Vagina (tissue), 2 donors: ENCODE measurements at places on chromosomes 4 and X.

GRCh38 chr4:6695660-6696610 is 2.3 kb downstream of the S100P start:
- peak overlapping the region; percentile 55 for H3K27ac ChIP-seq
- no peaks in the 10 kb centered on the region for H3K27me3 ChIP-seq
- no peak overlapping the region for H3K4me3 ChIP-seq
- H3K36me3 ChIP-seq, result no peaks in the 10 kb centered on the region
- H3K4me1 ChIP-seq, result peaks cover 50% of the 10 kb centered on the region
- DNase-seq, result no peak

GRCh38 chr4:147731580-147732517 is at the start of gene ARHGAP10:
TSS of gene ARHGAP10 (plus strand) at chr4:147732088. CDS start at chr4:147732302, 214 bp downstream.
- H3K27ac ChIP-seq, result peak within 1 kb of the TSS; percentile 96
- H3K4me1 ChIP-seq, result peaks cover 31% of the 10 kb centered on the region
- H3K36me3 ChIP-seq, result no peaks in the 10 kb centered on the region
- H3K27me3 ChIP-seq, result no peaks in the 10 kb centered on the region
- peak within 1 kb of the TSS; percentile 88 for H3K4me3 ChIP-seq
- no peak for DNase-seq

- H3K4me1 ChIP-seq, result peaks cover 39% of the 10 kb centered on the region
- DNase-seq, result no peak
- H3K4me3 ChIP-seq, result no peak overlapping the region
Measured at GRCh38 chrX:71543316-71543715, 10.4 kb downstream of the OGT start.

DNA sequence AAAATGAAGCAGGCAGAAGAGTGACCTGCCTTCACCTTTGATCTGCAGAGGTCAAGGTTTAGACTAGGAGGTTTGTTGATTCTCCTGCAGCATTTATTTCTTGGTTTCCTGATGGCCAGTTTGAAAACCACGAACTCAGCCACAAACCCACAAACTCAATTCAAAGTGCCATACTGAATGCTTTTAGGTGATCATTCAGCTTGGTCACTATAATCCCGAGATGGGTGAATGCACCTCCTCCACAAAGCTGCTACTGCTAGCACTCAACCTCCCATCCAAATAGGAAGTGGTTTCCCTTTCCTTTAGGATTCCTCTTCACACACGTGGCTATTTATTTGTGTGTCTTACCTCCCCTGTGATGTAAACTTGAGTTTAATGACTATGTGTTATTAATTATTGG is 225.2 kb downstream of the MID1 start:
- no peaks in the 10 kb centered on the region for H3K27me3 ChIP-seq
- H3K4me3 ChIP-seq, result no peak overlapping the region
- no peak overlapping the region for H3K27ac ChIP-seq

GRCh38 chr4:77881460-77882295 is 19.0 kb downstream of the MRPL1 start:
- peaks cover 7% of the 10 kb centered on the region for H3K4me1 ChIP-seq
- no peak overlapping the region for H3K27ac ChIP-seq
- H3K36me3 ChIP-seq, result peaks cover 21% of the 10 kb centered on the region

- H3K27ac ChIP-seq, result no peak overlapping the region
- H3K4me1 ChIP-seq, result no peaks in the 10 kb centered on the region
- no peak overlapping the region for H3K4me3 ChIP-seq
- H3K27me3 ChIP-seq, result no peaks in the 10 kb centered on the region
- DNase-seq, result no peak
- H3K36me3 ChIP-seq, result peaks cover 9% of the 10 kb centered on the region
Measured at GRCh38 chr4:105280338-105281123, 133.9 kb downstream of the TET2 start.

DNA sequence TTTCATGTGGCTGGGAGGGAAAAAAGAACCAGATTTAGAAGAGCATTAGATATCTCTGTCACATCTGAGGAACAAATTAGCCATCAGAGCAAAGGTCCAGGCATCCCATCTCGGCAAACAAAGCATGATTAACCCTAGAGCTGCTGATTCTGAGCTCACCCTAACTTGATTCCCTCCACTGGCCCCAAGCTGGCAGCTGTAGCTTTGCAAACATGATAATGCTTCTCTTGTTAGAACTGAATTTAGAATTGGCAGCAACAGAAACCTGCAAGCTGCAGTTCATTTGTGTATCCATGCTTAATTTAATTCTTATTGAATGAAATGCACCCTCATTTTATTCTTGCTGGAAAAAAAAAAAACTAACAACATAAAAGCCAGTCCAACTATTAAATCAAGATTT is 289.2 kb downstream of the IL1RAPL1 start:
- DNase-seq, result no peak
- H3K4me1 ChIP-seq, result no peaks in the 10 kb centered on the region
- no peak overlapping the region for H3K4me3 ChIP-seq

DNA sequence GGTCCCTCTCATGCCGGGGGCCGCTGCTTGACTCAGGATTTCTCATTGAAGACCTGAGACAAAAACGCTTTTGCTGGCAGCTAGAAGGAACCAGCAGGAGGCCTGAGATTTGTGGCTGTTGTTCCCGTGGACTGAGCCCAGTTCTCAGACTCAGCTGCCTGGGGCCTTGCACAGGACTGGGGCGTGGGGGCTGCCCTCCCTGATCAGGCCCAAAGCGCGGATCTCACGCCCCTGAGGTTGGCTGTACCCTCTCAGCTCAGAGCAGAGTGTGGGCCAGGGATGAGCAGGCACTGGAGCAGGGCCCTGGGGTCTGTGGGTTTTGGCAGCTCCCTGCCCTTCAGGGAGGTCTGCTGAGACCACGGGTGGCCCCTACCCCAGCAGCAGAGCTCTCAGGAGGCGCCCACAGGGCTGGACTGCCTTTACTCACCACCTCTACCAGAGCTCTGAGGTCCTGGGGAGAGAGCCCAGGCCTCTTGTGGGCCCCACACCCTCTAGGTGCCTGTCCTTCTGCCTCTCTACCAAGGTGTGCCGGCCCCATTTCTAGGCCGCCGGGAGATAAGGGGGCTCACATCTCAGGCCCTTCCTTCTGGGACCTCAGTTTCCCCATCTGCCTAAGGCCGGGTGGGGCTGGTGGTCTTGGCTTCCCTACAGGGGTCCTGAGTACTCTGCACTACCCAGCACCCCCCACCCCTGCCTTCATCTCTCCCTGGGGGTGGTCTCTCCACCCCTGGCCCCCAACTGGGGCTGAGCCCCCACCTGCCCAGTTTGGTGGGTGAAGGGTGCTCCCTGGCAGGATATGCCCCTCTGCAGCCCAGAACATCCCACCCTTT is 5.6 kb downstream of the MSANTD1 start:
- no peaks in the 10 kb centered on the region for H3K4me1 ChIP-seq
- no peaks in the 10 kb centered on the region for H3K27me3 ChIP-seq
- no peak overlapping the region for H3K27ac ChIP-seq
- no peak for DNase-seq

DNA sequence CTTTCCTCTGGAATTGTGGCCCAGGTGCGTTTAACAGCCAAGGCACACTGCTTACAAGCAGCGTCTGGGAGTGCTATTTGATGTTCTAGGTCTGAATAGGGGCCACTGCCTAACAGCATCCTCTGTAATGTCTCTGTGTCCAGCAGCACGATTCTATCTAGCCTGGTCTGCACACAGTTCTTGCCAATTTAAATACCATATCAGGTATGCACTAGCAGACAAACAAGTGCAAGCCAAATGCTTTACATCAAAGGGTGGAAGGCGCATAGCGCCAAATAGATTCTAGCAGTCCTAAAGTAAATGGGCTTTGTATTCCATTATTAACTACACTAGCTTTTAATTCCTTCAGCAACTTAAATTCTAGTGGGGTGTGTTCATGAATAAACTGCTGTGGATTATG is 15.8 kb upstream of the UGDH start:
- DNase-seq, result no peak
- H3K4me1 ChIP-seq, result peaks cover 11% of the 10 kb centered on the region
- no peaks in the 10 kb centered on the region for H3K27me3 ChIP-seq
- no peak overlapping the region for H3K27ac ChIP-seq
- H3K36me3 ChIP-seq, result no peaks in the 10 kb centered on the region

GRCh38 chrX:112668476-112669409 is 11.0 kb downstream of the LHFPL1 start:
- DNase-seq, result no peak
- no peak overlapping the region for H3K27ac ChIP-seq
- no peak overlapping the region for H3K4me3 ChIP-seq
- no peaks in the 10 kb centered on the region for H3K27me3 ChIP-seq
- no peaks in the 10 kb centered on the region for H3K4me1 ChIP-seq
- no peaks in the 10 kb centered on the region for H3K36me3 ChIP-seq

- no peak overlapping the region for H3K4me3 ChIP-seq
- no peak overlapping the region for H3K27ac ChIP-seq
- H3K4me1 ChIP-seq, result no peaks in the 10 kb centered on the region
- H3K27me3 ChIP-seq, result no peaks in the 10 kb centered on the region
- no peaks in the 10 kb centered on the region for H3K36me3 ChIP-seq
Measured at GRCh38 chrX:70494441-70494840, 49.8 kb downstream of the DLG3 start.

DNA sequence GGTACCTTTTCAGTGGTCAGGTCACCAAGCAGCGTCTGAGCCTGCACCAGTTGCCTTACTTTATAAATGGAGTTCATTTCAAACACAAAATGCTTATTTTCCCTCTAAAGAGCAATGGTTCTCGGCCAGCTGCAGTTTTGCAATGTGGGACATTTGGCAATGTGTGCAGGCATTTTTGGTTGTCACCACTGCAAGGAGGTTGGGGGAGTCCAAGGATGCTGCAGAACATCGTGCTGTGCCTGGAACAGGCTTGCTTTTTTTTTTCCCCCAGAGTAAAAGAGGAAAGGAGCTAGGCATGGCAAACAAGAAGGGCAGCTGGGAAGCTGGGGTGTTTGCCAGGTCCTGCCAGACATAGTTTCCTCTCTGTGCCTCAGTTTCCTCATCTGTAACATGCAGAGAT is 115.6 kb downstream of the GPR143 start:
- no peaks in the 10 kb centered on the region for H3K36me3 ChIP-seq
- peaks cover 11% of the 10 kb centered on the region for H3K4me1 ChIP-seq
- no peak overlapping the region for H3K27ac ChIP-seq
- H3K27me3 ChIP-seq, result no peaks in the 10 kb centered on the region

- H3K4me3 ChIP-seq, result no peak overlapping the region
- H3K27ac ChIP-seq, result no peak overlapping the region
- H3K36me3 ChIP-seq, result no peaks in the 10 kb centered on the region
- no peaks in the 10 kb centered on the region for H3K4me1 ChIP-seq
- no peaks in the 10 kb centered on the region for H3K27me3 ChIP-seq
Measured at GRCh38 chrX:27680726-27681125, 90.6 kb downstream of the DCAF8L2 start.

DNA sequence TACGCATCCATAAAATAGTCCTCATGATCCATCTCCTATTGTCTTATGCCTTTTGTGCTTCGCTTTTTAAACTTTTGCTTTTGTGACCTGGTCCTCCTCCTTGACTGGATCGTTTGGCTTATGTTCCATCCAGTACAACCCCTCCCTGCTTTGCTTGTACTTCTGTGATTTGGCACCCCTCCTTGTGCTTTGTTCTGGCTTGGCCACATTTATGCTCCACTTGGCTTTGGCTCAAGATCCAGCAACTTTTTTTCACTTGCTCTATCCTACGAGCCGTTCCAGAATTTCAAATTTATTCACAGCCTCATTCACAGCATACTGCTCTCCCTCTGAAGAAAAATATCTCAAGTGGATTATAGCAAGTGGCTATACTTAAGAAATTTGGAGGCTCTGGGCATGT is 28.0 kb upstream of the GLRA2 start:
- no peaks in the 10 kb centered on the region for H3K4me1 ChIP-seq
- no peak overlapping the region for H3K27ac ChIP-seq
- H3K4me3 ChIP-seq, result no peak overlapping the region
- DNase-seq, result no peak

DNA sequence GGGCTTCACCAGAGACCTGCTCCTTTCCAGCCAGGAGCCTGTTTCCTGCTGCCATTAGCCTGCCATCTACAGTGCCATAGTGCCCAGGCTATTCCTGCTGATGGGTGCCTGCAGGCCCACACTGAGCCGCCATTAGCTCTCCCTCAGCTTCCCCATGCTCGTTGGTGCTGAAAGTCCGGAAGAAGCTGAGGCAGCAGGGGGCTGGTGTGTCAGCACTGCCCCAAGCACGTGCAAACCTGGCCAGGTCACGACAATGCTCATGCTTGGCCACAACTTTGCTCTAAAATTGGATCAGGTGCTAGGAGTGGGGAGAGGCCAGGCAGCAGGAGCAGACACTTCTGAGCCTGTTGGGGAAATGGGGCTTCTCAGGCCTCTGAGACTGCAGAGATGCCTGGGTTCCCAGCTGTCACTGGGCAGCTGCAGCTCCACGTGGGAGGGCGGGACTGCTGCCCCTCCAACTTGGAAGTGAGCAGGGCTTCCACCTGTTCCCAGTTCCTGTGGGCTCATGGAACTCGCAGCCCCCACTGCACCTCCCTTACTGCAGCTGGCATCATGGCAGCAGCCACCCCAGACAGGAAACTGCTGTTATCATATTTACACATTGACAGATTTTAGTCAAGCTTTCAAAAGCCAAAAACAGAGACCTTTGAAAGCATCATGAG is 913.9 kb downstream of the FSTL5 start:
- H3K27ac ChIP-seq, result no peak overlapping the region
- DNase-seq, result no peak
- H3K27me3 ChIP-seq, result no peaks in the 10 kb centered on the region
- no peaks in the 10 kb centered on the region for H3K36me3 ChIP-seq
- H3K4me1 ChIP-seq, result no peaks in the 10 kb centered on the region

DNA sequence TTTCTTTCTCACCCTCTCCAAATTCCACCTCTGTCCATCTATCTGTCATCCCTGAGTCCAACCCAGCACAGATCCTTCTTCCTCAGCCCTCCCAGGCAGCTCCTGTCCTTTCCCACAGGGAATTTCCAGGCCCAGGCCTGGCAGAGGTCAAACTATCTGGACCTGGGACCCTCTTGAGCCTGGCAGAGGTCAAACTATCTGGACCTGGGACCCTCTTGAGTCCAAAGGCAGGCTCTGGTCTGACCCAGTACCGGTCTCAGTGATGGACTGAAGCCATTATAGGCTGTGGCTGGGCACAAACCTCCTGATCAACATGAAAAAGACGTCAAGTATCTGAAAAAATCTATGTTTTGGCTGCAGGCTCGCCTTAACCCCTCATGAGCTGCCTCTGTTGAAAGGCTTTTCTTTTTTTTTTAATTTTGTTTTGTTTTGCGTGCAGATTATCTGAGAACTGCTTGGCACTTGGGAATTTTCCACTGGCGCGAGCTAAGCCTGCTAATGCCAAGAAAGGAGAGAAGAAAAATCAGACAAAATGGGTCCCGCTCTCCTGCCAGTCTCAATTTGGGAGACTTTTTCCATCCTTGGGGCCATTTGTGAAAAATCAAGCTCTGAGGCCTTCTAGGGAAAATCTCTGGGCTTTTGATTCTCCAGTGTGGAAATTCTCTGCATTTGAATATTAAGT is 31.2 kb downstream of the MSX1 start:
- no peaks in the 10 kb centered on the region for H3K27me3 ChIP-seq
- no peaks in the 10 kb centered on the region for H3K36me3 ChIP-seq

- no peak overlapping the region for H3K27ac ChIP-seq
- H3K4me3 ChIP-seq, result no peak overlapping the region
- no peak for DNase-seq
- H3K36me3 ChIP-seq, result no peaks in the 10 kb centered on the region
Measured at GRCh38 chr4:152579107-152579764, 43.3 kb upstream of the FBXW7 start.

DNA sequence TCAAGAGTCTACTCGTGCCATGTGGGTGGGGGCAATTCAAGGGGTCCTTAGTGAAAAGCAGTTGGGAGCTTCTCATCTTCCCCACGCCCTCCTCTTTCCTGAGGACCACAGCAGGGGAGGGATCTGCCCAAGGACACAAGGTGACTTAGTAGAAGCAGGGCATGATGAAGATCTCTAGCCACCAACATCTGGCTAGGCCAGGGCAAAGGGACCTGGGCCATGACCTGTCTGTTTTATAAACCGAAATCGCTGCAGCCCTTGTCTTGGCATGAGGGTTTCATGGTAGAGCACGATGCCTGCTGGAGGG is 5.1 kb downstream of the G6PD start:
- no peaks in the 10 kb centered on the region for H3K27me3 ChIP-seq
- DNase-seq, result no peak
- H3K36me3 ChIP-seq, result no peaks in the 10 kb centered on the region
